AG04450 (cell line): ENCODE measurements at places on chromosomes 3 and 15. TPM values are rescaled to one million over a fixed set of nuclear protein-coding genes. Genes with fewer than 3 reads are reported as not detected.

SLC6A1 gene
- polyA plus RNA-seq = not detected in 2 replicates

LTF gene
- polyA plus RNA-seq = 0.10 TPM in 1 of 2 replicates, not detected in the other

MESP1 gene
- 0.17 and 0.30 TPM in 2 replicates for polyA plus RNA-seq

PLCB2 gene
- polyA plus RNA-seq = 0.24 and 0.32 TPM in 2 replicates

OCA2 gene
- polyA plus RNA-seq = not detected in 2 replicates

CLK3 gene
- polyA plus RNA-seq = 34.9 and 41.2 TPM in 2 replicates

PP2D1 gene
- polyA plus RNA-seq = not detected in 2 replicates

PTPN9 gene
- polyA plus RNA-seq = 49.6 TPM in 2 replicates
